Uterus (tissue), 4 donors: ENCODE measurements at places on chromosomes 4 and X.

DNA sequence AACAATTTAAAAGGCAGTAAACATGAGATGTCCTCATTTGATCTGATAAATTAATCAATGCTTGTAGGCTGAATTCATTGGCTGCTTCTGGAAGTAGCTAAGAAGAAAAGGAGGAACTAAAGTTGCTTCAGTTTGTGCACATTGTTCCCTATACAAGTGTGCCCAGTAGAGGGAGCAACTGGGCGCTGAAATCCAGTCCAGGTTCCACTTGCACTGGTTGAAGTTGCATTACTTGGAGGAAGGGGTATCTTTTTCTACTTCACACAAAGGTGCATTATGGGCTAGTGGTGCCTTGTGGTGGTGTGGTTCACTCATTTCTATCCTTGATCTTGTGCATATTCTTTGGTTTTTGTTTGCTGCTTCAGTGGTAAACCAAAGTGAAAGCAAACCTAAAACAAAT is 67.9 kb upstream of the SOX3 start:
- H3K4me3 ChIP-seq = no peak overlapping the region
- H3K27me3 ChIP-seq = no peaks in the 10 kb centered on the region
- DNase-seq = no peak
- H3K4me1 ChIP-seq = no peaks in the 10 kb centered on the region
- H3K36me3 ChIP-seq = no peaks in the 10 kb centered on the region

GRCh38 chr4:109294006-109294405 is 8.5 kb downstream of the COL25A1 start:
- no peak for DNase-seq
- no peaks in the 10 kb centered on the region for H3K36me3 ChIP-seq
- no peaks in the 10 kb centered on the region for H3K4me1 ChIP-seq
- no peaks in the 10 kb centered on the region for H3K27me3 ChIP-seq
- no peak overlapping the region for H3K27ac ChIP-seq

- peak overlapping the region; percentile 98 for H3K27ac ChIP-seq
- no peaks in the 10 kb centered on the region for H3K36me3 ChIP-seq
- H3K4me1 ChIP-seq = no peaks in the 10 kb centered on the region
- H3K4me3 ChIP-seq = peak overlapping the region; percentile 82
- H3K27me3 ChIP-seq = no peaks in the 10 kb centered on the region
Observed at GRCh38 chr4:185394568-185395237, 1.0 kb downstream of the LRP2BP start.

GRCh38 chr4:33073811-33074210 is 2353.6 kb downstream of the PCDH7 start:
- H3K4me1 ChIP-seq = no peaks in the 10 kb centered on the region
- no peaks in the 10 kb centered on the region for H3K36me3 ChIP-seq
- no peaks in the 10 kb centered on the region for H3K27me3 ChIP-seq
- no peak for DNase-seq
- no peak overlapping the region for H3K27ac ChIP-seq

DNA sequence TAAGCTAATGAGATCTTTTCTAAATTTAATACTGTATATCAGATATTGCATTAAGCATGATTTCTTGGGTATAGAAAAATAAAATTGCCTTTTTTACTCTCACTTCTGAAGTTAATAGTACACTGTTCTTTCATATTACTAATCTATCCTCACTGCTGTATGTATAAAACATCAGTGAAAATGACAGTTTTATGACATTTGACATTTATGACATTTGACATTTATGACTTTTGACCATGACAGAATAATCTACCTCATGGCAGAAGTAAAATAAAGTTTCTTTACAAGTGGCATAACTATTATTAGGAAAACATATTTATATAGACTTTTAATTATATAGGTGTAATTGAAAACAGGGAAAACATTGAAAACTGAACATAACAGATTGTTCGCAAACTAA is 13.3 kb downstream of the GRID2 start:
- H3K27ac ChIP-seq = no peak overlapping the region
- no peaks in the 10 kb centered on the region for H3K36me3 ChIP-seq
- H3K27me3 ChIP-seq = no peaks in the 10 kb centered on the region
- DNase-seq = no peak

DNA sequence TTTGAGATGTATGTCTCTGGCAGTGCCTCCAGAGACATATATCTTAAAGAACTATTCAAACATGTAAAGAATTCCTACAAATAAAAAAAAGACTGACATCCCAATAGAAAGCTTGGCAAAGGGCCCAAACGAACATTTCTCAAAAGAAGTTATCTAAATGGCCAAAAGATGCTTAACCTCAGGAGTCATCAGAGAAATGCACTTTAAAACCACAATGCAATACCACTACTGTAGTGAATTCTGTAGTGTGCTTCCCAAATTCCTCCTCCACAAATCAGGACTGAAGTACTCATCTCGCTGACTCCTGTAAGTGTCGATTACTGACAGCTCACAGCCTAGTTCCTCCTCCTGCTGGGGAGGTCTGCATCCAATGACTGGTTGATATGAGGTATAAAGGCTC is 129.0 kb upstream of the MAMLD1 start:
- no peaks in the 10 kb centered on the region for H3K36me3 ChIP-seq
- H3K4me3 ChIP-seq = no peak overlapping the region
- no peaks in the 10 kb centered on the region for H3K4me1 ChIP-seq
- no peaks in the 10 kb centered on the region for H3K27me3 ChIP-seq
- H3K27ac ChIP-seq = no peak overlapping the region

GRCh38 chrX:121802881-121803412 is 755.5 kb downstream of the GLUD2 start:
- H3K27me3 ChIP-seq = no peaks in the 10 kb centered on the region
- H3K4me3 ChIP-seq = no peak overlapping the region
- no peak for DNase-seq
- H3K4me1 ChIP-seq = no peaks in the 10 kb centered on the region
- no peak overlapping the region for H3K27ac ChIP-seq
- no peaks in the 10 kb centered on the region for H3K36me3 ChIP-seq

DNA sequence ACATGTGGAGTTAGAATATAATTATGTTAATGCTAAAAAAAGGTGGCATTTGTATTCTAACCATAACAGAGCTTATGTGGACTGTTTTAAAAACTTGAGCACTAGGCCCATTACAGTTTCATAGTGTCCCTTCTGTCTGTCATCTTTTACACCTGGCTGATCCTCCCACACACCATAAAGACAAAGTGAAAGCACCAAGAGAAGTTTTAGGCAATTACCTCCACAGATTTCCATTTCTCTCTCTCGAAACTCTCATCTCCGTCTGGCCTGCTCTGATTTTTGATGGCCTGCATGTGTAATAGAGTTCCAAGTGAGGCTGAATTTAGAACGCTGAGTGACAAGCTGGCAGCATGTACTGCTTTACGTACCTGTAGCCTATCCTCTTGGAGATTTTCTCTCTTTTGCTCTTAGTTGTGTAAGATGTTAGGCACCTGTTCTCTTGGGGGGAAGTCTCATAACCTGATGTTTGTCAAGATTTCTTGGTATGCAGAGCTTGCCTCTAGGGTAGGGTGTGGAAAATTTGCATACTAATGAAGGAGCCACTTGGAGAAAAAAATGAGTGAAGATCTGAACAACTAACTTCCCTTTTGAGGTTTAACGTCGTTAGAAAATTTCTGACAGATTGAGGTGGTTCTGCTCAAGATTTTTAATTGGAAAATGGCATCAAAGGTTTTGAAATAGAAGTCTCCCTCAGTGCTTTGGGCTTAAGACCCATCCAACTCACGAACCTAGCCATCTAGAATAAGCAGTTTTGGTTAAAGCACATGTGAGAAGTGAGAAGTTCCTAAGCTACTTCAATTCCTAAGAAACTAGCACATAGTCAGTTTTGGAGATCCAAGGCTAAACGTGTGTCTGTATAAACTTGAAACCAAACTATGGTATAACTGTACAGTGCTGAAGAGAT is 57.6 kb upstream of the RAP1GDS1 start:
- H3K27ac ChIP-seq = no peak overlapping the region
- no peak for DNase-seq
- no peaks in the 10 kb centered on the region for H3K27me3 ChIP-seq
- no peak overlapping the region for H3K4me3 ChIP-seq
- no peaks in the 10 kb centered on the region for H3K4me1 ChIP-seq
- H3K36me3 ChIP-seq = no peaks in the 10 kb centered on the region

- no peaks in the 10 kb centered on the region for H3K27me3 ChIP-seq
- H3K4me3 ChIP-seq = no peak overlapping the region
- no peaks in the 10 kb centered on the region for H3K36me3 ChIP-seq
- DNase-seq = no peak
- no peak overlapping the region for H3K27ac ChIP-seq
Observed at GRCh38 chr4:98998551-98998950, 3.0 kb downstream of the METAP1 start.

GRCh38 chr4:58587856-58588255 is 1477.7 kb upstream of the IGFBP7 start:
- no peaks in the 10 kb centered on the region for H3K27me3 ChIP-seq
- no peaks in the 10 kb centered on the region for H3K4me1 ChIP-seq
- H3K4me3 ChIP-seq = no peak overlapping the region
- H3K36me3 ChIP-seq = no peaks in the 10 kb centered on the region
- DNase-seq = no peak

DNA sequence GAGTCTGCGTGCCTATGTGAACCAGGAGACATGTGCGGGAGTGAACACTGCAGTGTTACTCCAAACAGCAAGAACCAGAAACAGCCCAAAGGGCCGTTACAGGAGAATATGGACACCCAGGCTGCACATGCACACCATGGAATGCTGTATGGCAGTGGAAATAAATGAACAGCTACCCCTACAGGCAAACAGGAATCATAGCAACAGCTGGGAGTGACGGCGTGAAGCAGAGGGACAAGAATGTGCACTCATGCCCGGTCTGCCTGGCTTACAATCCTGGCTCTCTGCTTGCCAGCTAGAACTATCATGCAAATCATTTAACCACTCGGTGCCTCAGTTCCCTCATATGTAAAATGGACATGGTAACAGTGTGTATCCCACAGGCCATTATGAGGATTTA is 16.6 kb downstream of the GPKOW start:
- H3K36me3 ChIP-seq = no peaks in the 10 kb centered on the region
- H3K27me3 ChIP-seq = no peaks in the 10 kb centered on the region
- DNase-seq = no peak
- no peak overlapping the region for H3K27ac ChIP-seq
- H3K4me3 ChIP-seq = no peak overlapping the region

- H3K27me3 ChIP-seq = no peaks in the 10 kb centered on the region
- no peak overlapping the region for H3K4me3 ChIP-seq
- DNase-seq = no peak
- H3K4me1 ChIP-seq = no peaks in the 10 kb centered on the region
Observed at GRCh38 chrX:120477453-120477852, 8.4 kb upstream of the LAMP2 start.

GRCh38 chrX:71053217-71053621 is 14.9 kb downstream of the SNX12 start:
- no peaks in the 10 kb centered on the region for H3K36me3 ChIP-seq
- H3K27ac ChIP-seq = no peak overlapping the region
- H3K4me3 ChIP-seq = no peak overlapping the region
- no peaks in the 10 kb centered on the region for H3K27me3 ChIP-seq
- no peak for DNase-seq
- H3K4me1 ChIP-seq = no peaks in the 10 kb centered on the region

- DNase-seq = no peak
- peaks cover 2% of the 10 kb centered on the region for H3K36me3 ChIP-seq
- no peaks in the 10 kb centered on the region for H3K4me1 ChIP-seq
- H3K4me3 ChIP-seq = no peak overlapping the region
Observed at GRCh38 chr4:62285026-62285425, 1084.9 kb downstream of the ADGRL3 start.

DNA sequence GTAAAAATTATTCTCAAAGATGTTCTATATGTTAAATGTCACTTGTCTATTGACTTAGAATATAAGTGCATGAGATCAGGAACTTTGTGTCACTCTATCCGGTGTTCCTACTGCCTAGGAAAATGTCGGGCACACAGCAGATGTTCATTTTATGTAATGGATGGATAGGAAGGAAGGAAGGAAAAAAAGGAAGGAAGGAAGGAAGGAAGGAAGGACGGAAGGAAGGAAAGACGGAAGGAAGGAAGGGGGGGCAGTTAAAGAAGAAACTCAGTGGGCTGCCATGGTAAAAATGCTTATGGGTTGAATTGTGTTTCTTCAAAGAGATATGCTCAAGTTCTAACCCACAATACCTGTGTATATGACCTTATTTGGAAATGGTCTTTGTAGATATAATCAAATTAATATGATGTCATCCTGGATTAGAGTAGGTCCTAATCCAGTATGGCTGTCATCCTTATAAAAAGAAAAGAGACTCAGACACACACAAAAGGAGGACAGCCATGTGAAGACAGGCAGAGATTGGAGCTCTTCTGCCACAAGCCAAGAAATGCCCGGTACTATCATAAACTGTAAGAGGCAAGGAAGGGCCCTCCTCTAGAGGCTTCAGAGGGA is 86.3 kb downstream of the COL25A1 start:
- no peak overlapping the region for H3K27ac ChIP-seq
- H3K36me3 ChIP-seq = no peaks in the 10 kb centered on the region
- H3K4me1 ChIP-seq = no peaks in the 10 kb centered on the region
- no peak for DNase-seq
- no peak overlapping the region for H3K4me3 ChIP-seq
- H3K27me3 ChIP-seq = no peaks in the 10 kb centered on the region

GRCh38 chr4:7089213-7089986 is 21.5 kb upstream of the GRPEL1 start:
- H3K36me3 ChIP-seq = no peaks in the 10 kb centered on the region
- peak overlapping the region; percentile 66 for H3K27ac ChIP-seq
- no peak for DNase-seq
- H3K27me3 ChIP-seq = no peaks in the 10 kb centered on the region

DNA sequence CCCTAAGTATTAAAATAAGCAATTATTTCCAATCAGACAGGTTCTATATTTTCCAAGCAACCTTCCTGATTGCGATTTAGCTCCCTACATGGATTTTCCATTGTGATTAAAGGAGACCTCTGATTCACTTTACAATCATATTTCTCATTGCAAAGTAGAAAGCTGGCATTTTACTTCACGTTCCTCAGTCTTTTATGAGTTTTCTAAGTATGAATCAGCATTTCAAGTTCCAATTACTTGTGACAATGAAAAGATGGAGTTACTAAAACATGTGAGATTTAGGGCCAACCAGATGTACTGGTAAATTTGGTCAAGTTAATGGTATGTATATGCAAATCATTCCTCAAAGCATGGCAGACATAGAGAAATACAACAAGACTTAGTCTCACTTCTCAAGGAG is 206.2 kb downstream of the KCNIP4 start:
- no peaks in the 10 kb centered on the region for H3K27me3 ChIP-seq
- DNase-seq = no peak
- no peaks in the 10 kb centered on the region for H3K4me1 ChIP-seq
- H3K27ac ChIP-seq = no peak overlapping the region

GRCh38 chrX:143121477-143121876 is 95.7 kb downstream of the SPANXN4 start:
- no peak for DNase-seq
- no peaks in the 10 kb centered on the region for H3K36me3 ChIP-seq
- H3K27ac ChIP-seq = no peak overlapping the region
- no peak overlapping the region for H3K4me3 ChIP-seq
- no peaks in the 10 kb centered on the region for H3K4me1 ChIP-seq
- no peaks in the 10 kb centered on the region for H3K27me3 ChIP-seq
